ENCODE measurements at places on chromosomes 2 and 18. TPM values are rescaled to one million over a fixed set of nuclear protein-coding genes. Genes with fewer than 3 reads are reported as not detected.

DNA sequence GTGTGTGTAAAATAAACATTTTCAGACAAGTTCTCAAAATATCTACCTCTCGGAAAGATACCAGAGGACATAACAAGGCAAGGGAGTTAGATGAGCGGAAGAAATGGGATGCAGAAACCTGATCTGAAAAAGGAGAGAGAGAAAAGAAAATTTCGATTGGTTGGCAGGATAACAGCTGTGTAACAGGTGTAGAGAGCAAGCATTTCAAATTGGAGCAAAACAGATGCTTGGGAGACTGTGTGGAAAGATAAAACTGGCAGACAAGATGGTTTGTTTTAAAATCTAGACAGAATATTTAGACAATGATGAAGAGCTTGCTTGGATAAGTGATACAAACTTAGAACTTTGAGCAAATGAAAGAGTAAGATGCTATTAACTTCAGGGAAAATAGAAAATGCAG, 20.2 kb downstream of the CHST9 start:
- no peak for DNase-seq
- H3K4me1 ChIP-seq, result no peaks in the 10 kb centered on the region
- no peaks in the 10 kb centered on the region for H3K27me3 ChIP-seq
- H3K27ac ChIP-seq, result no peak overlapping the region
- H3K36me3 ChIP-seq, result no peaks in the 10 kb centered on the region

DNA sequence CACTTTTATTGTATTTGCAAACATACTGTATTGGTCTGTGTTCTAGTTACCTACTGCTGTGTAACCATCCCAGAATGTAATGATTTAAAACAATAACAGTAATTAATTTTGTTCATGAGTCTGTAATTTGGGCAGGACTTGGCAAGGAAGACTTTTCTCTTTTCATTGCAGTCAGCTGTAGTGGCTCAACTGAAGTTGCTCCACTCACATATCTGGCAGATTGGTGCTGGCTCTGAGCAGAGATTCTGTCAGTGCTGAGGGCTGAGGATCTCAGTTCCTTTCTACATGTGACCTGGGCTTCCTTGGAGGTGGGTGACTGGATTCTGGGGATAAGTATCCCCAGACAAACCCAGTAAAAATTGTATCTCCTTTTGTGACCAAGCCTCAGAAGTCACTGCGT, 26.6 kb downstream of the PTPN4 start:
- no peak overlapping the region for H3K27ac ChIP-seq
- H3K4me1 ChIP-seq, result peaks cover 41% of the 10 kb centered on the region
- peaks cover 15% of the 10 kb centered on the region for H3K36me3 ChIP-seq
- no peaks in the 10 kb centered on the region for H3K27me3 ChIP-seq
- DNase-seq, result no peak

- DNase-seq, result no peak
- H3K27me3 ChIP-seq, result peaks cover 4% of the 10 kb centered on the region
- no peak overlapping the region for H3K27ac ChIP-seq
- H3K4me1 ChIP-seq, result no peaks in the 10 kb centered on the region
These were observed 25.5 kb downstream of the LYPD6 start for GRCh38 chr2:149355716-149356422.

DNA sequence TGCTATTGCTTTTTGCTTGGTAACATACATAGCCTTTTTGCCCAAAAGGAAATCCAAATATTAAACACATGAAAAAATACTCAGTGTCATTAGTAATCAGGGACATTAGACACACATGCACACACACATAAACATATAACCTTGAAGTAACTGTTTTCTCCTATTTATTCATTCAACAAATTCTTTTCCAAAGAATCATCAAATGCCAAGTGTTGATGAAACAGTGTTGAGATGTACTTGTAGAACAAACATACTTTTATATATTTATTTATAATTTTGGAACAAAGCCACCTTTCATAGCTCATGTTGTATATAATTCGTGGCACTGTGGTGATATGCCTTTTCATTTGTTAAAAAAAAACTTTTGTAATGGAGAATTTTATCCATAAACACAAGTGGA, 81.0 kb downstream of the APLF start:
- DNase-seq, result no peak
- H3K4me3 ChIP-seq, result no peak overlapping the region
- no peak overlapping the region for H3K27ac ChIP-seq
- H3K27me3 ChIP-seq, result no peaks in the 10 kb centered on the region
- H3K4me1 ChIP-seq, result no peaks in the 10 kb centered on the region
- H3K36me3 ChIP-seq, result no peaks in the 10 kb centered on the region

DNA sequence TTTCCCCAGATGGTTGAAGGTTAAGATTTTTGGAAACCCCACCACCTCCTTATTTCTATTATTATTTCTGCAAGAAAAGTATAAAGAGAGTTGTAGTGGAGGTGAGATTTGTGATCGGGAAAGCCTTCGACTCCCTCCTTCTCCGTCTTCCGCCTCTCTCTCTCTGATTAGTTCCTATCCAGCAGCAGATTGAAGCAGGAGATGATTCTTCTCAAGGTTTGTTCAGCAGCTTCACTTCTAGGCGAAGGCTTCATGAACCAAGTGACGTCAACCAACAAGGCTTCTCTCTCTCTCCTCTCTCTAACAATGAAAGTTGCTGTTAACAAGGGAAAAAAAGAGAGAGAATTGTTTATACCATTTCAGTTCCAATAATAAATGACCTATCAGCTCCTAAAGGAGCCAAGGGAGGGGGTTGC, at the start of gene BAZ2B:
TSS of gene BAZ2B (minus strand) at position 263 of the 416 bp plus-strand sequence. CDS start 137,829 bp downstream, outside the sequence.
- peaks cover 15% of the 10 kb centered on the region for H3K27me3 ChIP-seq
- no peak within 1 kb of the TSS for H3K27ac ChIP-seq
- H3K36me3 ChIP-seq, result no peaks in the 10 kb centered on the region
- peak within 1 kb of the TSS; percentile 72 for H3K4me3 ChIP-seq
- peaks cover 6% of the 10 kb centered on the region for H3K4me1 ChIP-seq

Gene LAMA1
- total RNA-seq, result not detected

Gene SERPINB3
- not detected for total RNA-seq

Gene SFT2D3
- total RNA-seq, result 3.1 TPM

Data from activated naive CD4-positive, alpha-beta T cell treated with anti-CD3 and anti-CD28 coated beads for 36 hours (primary cell).